ENCODE measurements at places on chromosomes 13 and 19. TPM values are rescaled to one million over a fixed set of nuclear protein-coding genes. Genes with fewer than 3 reads are reported as not detected.
A peak's percentile ranks its signal among the peaks of the same experiment; 100 is the strongest.

GRCh38 chr19:2675892-2676291 is 26.6 kb downstream of the GNG7 start:
- peaks cover 18% of the 10 kb centered on the region for H3K4me1 ChIP-seq

DNA sequence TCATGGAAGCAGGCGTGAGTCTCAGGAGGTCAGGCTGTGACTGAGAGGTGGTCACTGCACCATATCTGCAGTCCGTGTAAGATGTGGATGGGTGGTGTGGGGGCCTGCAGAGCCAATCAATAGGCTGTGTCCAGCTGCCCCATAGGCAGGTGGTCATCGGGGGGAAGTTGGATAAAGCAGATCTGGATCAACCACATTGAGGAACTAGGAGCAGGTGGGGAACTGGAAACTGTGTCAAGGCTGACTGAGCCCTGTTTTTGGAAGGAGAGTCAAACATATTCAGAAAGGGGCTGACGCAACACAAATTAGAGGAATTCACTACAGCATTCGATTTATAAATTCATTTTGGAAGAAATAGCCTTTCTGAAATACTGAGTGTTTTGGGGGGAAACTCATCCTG is 15.0 kb downstream of the CLEC4M start:
- H3K36me3 ChIP-seq, result no peaks in the 10 kb centered on the region
- no peak overlapping the region for H3K27ac ChIP-seq
- no peaks in the 10 kb centered on the region for H3K27me3 ChIP-seq
- H3K4me1 ChIP-seq, result peaks cover 4% of the 10 kb centered on the region

GRCh38 chr13:100089465-100090032 is 656 bp downstream of the PCCA start:
- no peaks in the 10 kb centered on the region for H3K27me3 ChIP-seq
- H3K4me3 ChIP-seq, result peak overlapping the region; percentile 99
- no peak for DNase-seq
- peaks cover 30% of the 10 kb centered on the region for H3K4me1 ChIP-seq
- H3K36me3 ChIP-seq, result no peaks in the 10 kb centered on the region
- peak overlapping the region; percentile 53 for H3K27ac ChIP-seq

The RHPN2 gene
- 3.6 TPM for total RNA-seq

The TJP3 gene
- total RNA-seq, result 5.6 TPM

All from spleen (tissue), 13 donors.